ENCODE measurements at places on chromosomes 2 and 18.

DNA sequence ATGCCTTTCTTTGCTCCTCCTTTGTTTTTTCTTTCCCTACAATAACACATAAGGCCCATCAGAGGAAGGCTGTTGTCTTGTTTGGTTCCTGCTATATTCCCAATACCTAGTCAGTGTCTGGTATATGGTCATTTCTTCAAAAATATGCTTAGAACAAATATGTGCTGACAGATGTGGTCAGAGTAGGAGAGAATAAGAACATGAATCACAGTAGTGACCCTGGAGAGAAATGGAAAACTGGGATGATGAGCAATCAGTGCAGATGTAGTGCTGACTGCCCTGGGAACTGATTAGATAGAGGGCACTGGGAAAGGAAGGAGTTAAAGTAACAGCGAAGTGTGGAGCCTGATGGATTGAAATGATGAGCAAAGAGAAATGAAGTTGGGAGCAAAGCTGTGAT lies 189.4 kb upstream of the LHCGR start:
- DNase-seq = no peak

GRCh38 chr2:99032786-99033185 lies 96.8 kb upstream of the CRACDL start:
- no peak for DNase-seq

- DNase-seq = no peak
These were observed 3.9 kb upstream of the TNS1 start for GRCh38 chr2:218006741-218007140.

DNA sequence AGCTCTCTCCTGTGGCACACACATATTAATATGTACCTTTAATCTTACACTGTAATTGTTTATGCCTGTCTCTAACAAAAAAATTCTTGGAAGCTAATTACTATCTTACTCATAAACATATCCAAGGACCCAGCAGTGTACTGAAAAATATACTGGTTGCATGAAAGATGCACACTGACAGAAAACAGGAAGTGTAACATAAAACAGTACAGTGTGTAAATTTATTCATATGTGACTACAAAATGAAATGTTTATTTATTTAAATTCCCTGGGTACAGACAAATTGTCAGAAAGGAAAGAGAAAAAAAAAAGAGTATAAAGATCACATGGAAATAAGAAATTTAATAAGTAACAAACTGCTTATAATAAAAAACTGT lies 28.5 kb downstream of the TMEM131 start:
- no peak for DNase-seq

DNA sequence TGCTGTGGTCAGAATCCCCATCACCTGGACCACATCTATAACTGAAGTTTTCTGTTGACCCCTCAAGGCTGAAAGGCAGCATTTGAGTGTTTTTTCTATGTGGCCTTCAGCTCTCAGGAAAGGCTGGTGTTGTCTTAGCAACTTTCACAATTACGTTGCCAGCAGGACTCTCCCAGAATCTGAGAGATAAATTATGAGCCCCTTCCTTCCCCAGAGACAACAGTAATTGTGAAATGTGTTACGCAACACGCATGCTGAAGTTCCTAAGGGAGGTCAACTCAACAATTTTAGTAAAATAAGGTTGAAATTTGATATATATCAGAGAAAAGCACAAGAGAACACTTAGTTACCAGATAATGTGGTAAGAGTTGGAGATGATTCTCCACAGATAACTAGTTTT lies 216.5 kb upstream of the SLC8A1 start:
- DNase-seq = no peak

DNA sequence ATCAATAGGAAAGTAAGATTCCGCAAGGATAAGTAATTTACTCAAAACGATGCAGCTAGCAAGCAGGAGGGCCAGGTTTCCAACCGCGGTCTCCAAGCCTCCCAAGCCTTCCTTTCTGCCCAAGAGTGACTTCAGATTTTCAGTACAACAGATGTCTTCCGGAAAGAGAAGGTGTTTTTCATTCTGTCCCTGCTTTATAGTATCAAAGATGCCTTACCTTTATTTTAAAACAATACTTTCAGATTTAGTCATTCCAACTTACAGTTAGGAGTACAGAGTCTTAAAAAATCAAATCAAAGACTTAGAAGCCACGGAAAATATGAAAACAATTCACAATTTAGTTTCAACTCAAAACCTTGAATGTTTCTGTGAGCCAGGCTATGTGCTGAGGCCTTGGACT lies 43.6 kb downstream of the CYB5A start:
- no peak for DNase-seq

DNA sequence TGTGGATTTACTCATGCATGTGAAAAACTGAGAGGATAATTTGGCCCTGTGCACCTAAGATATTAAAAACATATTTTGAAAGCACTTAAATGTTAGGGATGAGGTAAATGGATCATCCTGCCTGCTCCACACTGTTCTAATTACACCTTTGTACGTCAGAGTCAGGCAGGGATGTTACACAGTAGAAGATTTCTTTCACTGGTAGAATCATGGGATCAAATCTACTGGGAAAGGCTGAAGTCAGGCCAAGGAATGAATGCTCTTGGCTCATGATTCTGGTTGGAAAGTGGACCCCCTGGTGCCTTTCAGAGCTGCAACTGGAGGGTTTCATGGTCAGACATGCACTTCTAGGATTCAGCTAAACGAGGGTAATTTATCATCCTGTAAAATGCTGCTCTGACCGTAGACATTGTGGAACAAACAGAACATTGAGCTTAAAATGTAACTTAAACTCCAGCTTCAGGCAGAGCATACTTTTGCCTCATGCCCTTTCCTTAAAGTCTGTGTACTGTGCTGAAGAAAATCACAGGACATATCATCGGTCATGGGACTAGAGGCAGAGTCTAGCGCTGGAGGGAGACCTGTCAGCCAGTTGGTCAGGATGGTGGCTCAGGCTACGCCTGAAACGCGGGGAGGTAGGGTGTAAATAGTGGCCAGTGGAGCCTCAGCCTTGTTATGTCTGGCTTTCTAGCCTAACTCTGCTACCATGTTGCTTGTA lies 4.9 kb downstream of the KCNE4 start:
- DNase-seq = no peak

DNA sequence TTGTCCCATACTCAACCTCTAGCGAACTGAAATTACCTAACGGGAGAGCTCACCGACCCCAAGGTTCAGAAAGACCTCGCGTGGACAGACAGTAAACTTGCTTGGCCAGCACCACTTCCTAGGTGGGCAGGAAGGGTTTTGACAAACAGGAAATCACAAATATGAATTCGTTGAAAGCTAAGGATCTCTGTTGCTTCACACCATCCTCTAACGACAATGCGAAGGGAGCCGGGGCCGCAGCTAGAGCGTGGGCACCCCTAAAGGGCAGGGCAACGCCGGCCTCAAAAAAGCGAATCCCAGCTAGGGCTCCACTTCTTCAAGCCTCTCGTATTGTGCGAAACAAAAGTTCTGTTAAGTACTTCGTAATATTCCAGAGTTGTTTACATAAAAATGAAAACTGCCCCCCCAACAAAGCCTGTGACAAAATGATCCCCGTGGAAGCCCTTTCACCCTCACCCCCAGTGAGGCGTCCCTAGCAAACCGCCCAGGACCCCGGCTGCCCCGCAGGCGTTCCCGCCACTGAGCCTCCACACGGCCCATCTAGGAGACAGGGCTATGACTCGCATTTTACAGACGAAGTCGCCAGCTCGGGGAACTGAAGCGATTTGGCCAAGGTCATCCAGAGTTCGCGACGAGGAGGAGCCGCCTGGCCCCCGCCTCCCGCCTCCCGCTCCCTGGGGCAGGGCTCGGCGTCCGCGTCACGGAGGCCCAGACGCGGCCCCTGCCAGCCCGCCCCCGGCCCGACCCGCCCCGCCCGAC lies 548 bp downstream of the KANSL3 start:
- peak; percentile 76 for DNase-seq

GRCh38 chr2:207571370-207571769 lies 41.6 kb downstream of the CREB1 start:
- DNase-seq = no peak

DNA sequence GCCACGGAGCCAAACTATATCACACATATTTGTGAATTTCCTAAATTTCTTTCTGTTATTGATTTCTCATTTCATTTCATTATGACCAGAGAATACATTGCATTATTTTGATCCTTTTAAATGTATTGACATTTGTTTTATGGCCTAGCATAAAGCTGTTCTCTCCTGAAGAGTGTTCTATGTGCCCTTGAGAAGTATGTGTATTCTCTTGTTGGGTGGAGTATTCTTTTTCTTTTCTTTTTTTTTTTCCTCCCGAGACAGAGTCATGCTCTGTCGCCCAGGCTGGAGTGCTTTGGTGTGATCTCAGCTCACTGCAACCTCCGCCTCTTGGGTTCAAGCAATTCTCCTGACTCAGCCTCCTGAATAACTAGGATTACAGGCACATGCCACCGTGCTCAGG lies 5.2 kb downstream of the HAUS1 start:
- DNase-seq = no peak

DNA sequence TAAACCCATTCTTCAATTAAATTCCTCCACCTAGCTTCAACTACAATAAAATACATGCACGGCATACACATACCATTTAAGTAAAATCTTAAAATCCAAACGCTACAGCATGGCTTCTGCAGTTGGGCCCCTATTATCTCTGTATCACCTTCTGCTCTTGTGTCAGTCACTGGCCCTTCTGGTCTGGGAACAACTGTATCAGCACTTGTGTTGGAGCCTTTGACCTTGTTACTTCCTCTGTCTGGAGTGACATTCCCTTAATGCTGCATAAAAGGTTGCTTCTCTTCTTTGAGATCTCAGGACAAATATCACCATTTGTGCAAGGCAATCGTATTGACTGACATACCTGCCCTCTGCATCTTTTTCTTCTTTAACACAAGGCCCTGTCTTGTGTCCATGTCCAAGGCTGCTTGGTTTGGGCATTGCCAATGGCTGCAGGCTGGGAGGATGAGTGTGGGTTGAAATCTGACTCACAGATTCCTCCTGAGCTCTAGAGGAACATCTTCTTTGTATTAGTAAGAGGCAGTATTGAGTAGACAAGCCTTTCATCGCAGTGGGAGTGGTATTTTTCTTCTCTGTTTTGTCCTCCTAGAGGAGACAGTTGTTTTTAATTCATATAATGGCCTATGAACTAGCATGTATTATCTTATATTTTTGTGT lies 267.8 kb upstream of the TRIB2 start:
- no peak for DNase-seq

DNA sequence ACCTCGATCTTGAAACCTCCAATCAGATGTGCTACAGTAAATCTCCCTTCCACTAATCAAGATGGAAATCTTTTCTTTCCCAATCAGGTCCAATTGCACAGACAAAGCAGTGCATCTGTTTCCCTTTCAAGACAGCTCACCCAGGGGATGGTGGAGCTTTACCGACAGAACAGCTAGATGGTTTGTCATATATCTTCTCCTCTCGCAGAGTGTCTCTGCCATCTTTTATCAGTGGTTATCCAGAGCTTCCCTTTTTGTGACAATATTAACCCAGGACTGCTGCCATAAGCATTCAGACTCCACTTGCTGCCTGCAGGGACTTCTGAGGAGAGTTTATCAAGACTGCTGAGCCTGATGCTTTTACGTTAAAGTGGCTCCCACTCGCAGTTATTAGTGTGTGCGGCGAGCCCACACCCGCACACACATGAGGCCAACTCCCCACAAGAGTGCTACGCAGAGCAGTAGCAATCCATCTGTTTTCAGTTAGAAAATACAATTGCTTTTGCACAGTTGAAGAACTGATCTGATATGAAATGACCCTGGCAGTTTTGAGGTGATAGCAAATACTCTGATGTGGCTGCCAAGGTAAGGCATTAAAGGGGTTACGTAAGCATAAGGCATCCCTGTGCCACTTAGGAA lies 398.9 kb downstream of the NCKAP5 start:
- no peak for DNase-seq

GRCh38 chr18:77063260-77063659 lies 69.3 kb downstream of the MBP start:
- peak; percentile 78 for DNase-seq

- no peak for DNase-seq
These were observed 138.1 kb downstream of the SEPTIN10 start for GRCh38 chr2:109475531-109476210.

DNA sequence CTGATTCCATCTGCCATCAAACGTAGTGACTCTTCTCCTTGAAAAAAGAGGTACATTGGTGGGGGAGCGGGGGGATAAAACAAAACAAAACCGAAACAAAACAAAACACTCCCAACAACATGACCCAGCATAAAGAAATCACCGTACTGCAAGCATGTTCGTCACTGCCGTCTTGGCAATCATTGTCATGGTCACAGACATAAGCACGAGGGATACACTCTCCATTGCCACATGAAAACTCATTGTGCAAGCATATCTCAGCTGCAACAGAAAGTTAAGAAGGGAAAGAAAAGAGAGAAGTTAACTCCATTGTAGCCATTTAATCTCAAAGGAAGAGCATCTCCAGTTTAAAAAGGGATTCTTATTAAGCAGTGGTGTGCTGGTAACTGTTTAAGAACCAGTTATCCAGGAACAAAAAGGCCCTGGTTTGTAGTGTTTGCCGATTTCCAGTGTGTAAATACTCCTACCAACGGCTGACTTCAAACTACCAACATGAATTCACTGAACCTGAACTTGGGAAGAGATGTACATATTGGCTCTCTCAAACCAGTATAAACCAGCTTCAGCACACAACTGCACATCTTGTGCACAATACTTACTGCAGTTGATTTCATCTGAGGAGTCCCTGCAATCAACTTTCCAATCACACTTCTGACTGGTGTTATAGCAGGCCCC lies 68.2 kb downstream of the LRP2 start:
- DNase-seq = no peak

GRCh38 chr18:44497311-44497710 lies 183.4 kb upstream of the SETBP1 start:
- DNase-seq = no peak

DNA sequence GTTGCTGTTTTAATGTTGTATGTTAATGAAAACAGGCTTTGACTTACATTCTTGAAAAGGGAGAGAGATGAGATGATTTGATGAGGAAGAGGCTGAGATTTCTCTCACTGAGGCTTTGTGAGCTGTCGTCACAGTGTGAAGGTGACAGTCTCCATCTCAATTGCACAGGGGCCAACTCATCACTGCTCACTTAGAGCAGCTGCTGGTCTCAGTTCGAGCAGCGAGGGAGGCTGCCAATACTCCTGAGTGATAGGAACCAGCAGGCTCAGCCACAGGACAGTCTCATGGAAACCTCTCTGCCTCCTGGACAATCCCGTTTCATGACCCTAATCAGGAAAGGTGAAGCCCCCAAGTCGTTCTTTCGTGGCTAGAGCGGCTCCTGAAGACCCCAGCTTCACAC lies 170.7 kb upstream of the SOX11 start:
- DNase-seq = no peak

- DNase-seq = no peak
These were observed 87.1 kb downstream of the ITGB1BP1 start for GRCh38 chr2:9336241-9336575.

GRCh38 chr2:28465148-28465885 lies 30.5 kb upstream of the PLB1 start:
- DNase-seq = no peak

DNA sequence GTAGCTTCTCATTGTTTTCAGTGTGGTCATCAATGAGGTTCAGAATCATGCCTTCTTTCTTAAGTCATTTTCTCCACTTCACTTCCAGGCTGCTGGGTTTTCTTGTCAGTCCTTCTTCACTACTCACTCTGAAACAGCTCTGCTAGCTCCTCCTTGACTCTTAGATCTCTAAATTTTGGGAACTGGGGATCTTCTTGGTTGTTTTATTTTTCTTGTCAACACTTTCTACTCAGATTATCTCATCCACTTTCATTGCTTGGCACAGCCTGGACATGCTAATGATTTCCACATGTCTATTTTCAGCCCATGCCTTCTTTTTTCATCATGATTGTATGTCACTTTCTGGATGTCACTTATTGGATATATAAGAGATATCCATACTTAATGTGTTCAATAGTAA lies 517.8 kb upstream of the DSEL start:
- DNase-seq = no peak
